Bronchus fibroblast of lung (primary cell): ENCODE measurements at places on chromosomes 2 and 18. TPM values are rescaled to one million over a fixed set of nuclear protein-coding genes. Genes with fewer than 3 reads are reported as not detected.

The CLIP4 gene
- total RNA-seq: 14.7 and 18.0 TPM in 2 replicates

The DUSP2 gene
- 1.0 and 1.2 TPM in 2 replicates for total RNA-seq

The PAX8 gene
- 0.17 and 0.45 TPM in 2 replicates for total RNA-seq

The C2orf78 gene
- not detected in 2 replicates for total RNA-seq

The ITM2C gene
- 65.1 and 72.7 TPM in 2 replicates for total RNA-seq

The TCF4 gene
- 27.6 and 28.4 TPM in 2 replicates for total RNA-seq

The CCDC85A gene
- 0.15 and 0.34 TPM in 2 replicates for total RNA-seq

The DNAJC5G gene
- not detected in 2 replicates for total RNA-seq

The FTCDNL1 gene
- total RNA-seq: 0.30 and 1.2 TPM in 2 replicates

The NRBP1 gene
- 69.1 and 74.8 TPM in 2 replicates for total RNA-seq

The PSD4 gene
- total RNA-seq: 8.4 and 8.8 TPM in 2 replicates

The UNC80 gene
- total RNA-seq: not detected in 2 replicates

The CCDC150 gene
- total RNA-seq: 1.6 and 4.4 TPM in 2 replicates

The FOXD4L1 gene
- total RNA-seq: not detected in 2 replicates

The INHBB gene
- not detected in 2 replicates for total RNA-seq

The CCBE1 gene
- total RNA-seq: 52.3 and 55.1 TPM in 2 replicates

The TGFBRAP1 gene
- 9.8 TPM in 2 replicates for total RNA-seq

The ANTXR1 gene
- 23.8 and 24.5 TPM in 2 replicates for total RNA-seq

The ACYP2 gene
- 5.2 and 7.6 TPM in 2 replicates for total RNA-seq

The PSTPIP2 gene
- total RNA-seq: 7.1 and 7.6 TPM in 2 replicates

The MOGAT1 gene
- total RNA-seq: not detected in 2 replicates

The ANKRD30BL gene
- not detected in 2 replicates for total RNA-seq

The SOWAHC gene
- total RNA-seq: 4.6 and 5.0 TPM in 2 replicates

The PNPT1 gene
- 15.2 and 16.6 TPM in 2 replicates for total RNA-seq

The GALNT5 gene
- 9.5 and 11.1 TPM in 2 replicates for total RNA-seq

The CCDC141 gene
- total RNA-seq: not detected in 2 replicates

The PAIP2B gene
- 0.45 and 0.67 TPM in 2 replicates for total RNA-seq

The GRB14 gene
- total RNA-seq: 0.17 TPM in 1 of 2 replicates, not detected in the other

The SNTG2 gene
- not detected in 2 replicates for total RNA-seq

The MEP1B gene
- not detected in 2 replicates for total RNA-seq

The GALNT14 gene
- total RNA-seq: 1.0 and 1.3 TPM in 2 replicates

The AFF3 gene
- 9.1 and 11.3 TPM in 2 replicates for total RNA-seq

The REG3A gene
- not detected in 2 replicates for total RNA-seq

The LYPD1 gene
- total RNA-seq: 0.34 and 1.2 TPM in 2 replicates

The COBLL1 gene
- total RNA-seq: 0.67 and 0.74 TPM in 2 replicates

The RAB27B gene
- 1.3 and 3.6 TPM in 2 replicates for total RNA-seq

The GULP1 gene
- total RNA-seq: 21.4 and 27.9 TPM in 2 replicates

The STRADB gene
- 28.4 and 31.8 TPM in 2 replicates for total RNA-seq

The NPHP1 gene
- total RNA-seq: 4.9 and 8.4 TPM in 2 replicates

The PTPRN gene
- total RNA-seq: 7.9 and 9.8 TPM in 2 replicates

The RIT2 gene
- not detected in 2 replicates for total RNA-seq

The KATNAL2 gene
- total RNA-seq: 1.5 and 1.7 TPM in 2 replicates

The ECEL1 gene
- not detected in 2 replicates for total RNA-seq

The SLC35F5 gene
- total RNA-seq: 30.1 and 31.4 TPM in 2 replicates

The DOK6 gene
- total RNA-seq: 0.15 and 0.17 TPM in 2 replicates

The KCNE4 gene
- 1.9 and 2.0 TPM in 2 replicates for total RNA-seq

The SIX3 gene
- not detected in 2 replicates for total RNA-seq

The HRH4 gene
- total RNA-seq: not detected in 2 replicates

The DYSF gene
- under 0.01 TPM in 1 of 2 replicates, not detected in the other for total RNA-seq

The LRRC30 gene
- total RNA-seq: not detected in 2 replicates

The RAB3GAP1 gene
- 17.4 and 20.0 TPM in 2 replicates for total RNA-seq

The MARCHF4 gene
- total RNA-seq: 0.67 and 1.2 TPM in 2 replicates

The TMEM247 gene
- total RNA-seq: not detected in 2 replicates

The KLHL14 gene
- not detected in 2 replicates for total RNA-seq

The CD8A gene
- not detected in 2 replicates for total RNA-seq

The PROC gene
- not detected in 2 replicates for total RNA-seq

The MROH2A gene
- not detected in 2 replicates for total RNA-seq

The RGPD8 gene
- total RNA-seq: 1.6 and 2.4 TPM in 2 replicates

The RANBP2 gene
- 21.3 and 26.4 TPM in 2 replicates for total RNA-seq

The GLB1L gene
- 11.4 and 12.9 TPM in 2 replicates for total RNA-seq
